ENCODE measurements at places on chromosomes 4 and X. TPM values are rescaled to one million over a fixed set of nuclear protein-coding genes. Genes with fewer than 3 reads are reported as not detected.

Gene GABRE
- 130 TPM for total RNA-seq

Gene COL4A5
- 6.6 TPM for total RNA-seq

Gene CNGA1
- total RNA-seq: 22.2 TPM

Gene TEX13C
- not detected for total RNA-seq

Gene NMU
- total RNA-seq: not detected

Gene ZXDB
- 11.7 TPM for total RNA-seq

GRCh38 chrX:12992544-12993118 lies 17.7 kb downstream of the TMSB4X start:
- DNase-seq: no peak
- H3K36me3 ChIP-seq: no peaks in the 10 kb centered on the region
- no peak overlapping the region for H3K27ac ChIP-seq
- no peak overlapping the region for H3K4me3 ChIP-seq

- no peaks in the 10 kb centered on the region for H3K27me3 ChIP-seq
- no peaks in the 10 kb centered on the region for H3K36me3 ChIP-seq
- H3K4me3 ChIP-seq: no peak overlapping the region
- no peak overlapping the region for H3K27ac ChIP-seq
- DNase-seq: no peak
These were observed 133.9 kb downstream of the SPCS3 start for GRCh38 chr4:176453658-176454057.

GRCh38 chrX:25941087-25941486 lies 197.1 kb upstream of the MAGEB18 start:
- DNase-seq: no peak
- no peaks in the 10 kb centered on the region for H3K36me3 ChIP-seq
- no peak overlapping the region for H3K4me3 ChIP-seq

DNA sequence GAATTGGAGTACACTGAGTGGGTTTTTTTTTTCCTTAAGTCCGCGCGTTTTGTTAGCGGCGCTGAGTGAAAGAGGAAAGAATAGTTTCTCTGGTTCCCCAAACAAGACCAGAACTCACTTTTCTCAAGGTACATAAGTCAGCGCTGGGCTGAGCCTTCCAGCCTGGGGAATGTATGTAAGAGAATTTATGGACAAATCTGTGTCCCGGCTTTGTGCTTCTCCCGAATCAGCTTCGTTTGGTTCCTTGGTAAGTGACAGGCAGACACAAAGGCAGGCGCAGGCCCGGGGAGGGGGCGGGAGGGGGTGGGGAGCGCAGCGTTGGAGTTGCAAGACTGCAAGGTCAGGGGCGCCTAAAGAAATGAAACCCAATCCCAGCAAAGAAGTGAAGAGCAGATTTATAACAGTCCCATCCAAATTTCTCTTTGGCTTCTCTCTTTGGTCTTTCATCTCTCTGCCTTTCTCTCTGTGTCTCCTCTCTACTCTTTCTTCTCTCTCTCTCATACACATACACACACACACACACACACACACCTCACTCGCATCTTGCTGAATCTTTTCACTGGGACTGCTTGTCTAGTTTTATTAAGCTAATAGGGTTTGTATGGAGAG lies 981 bp downstream of the TET2 start:
- peak; percentile 22 for DNase-seq
- H3K4me3 ChIP-seq: peak overlapping the region; percentile 82
- H3K27ac ChIP-seq: peak overlapping the region; percentile 78
- H3K4me1 ChIP-seq: no peaks in the 10 kb centered on the region
- H3K27me3 ChIP-seq: no peaks in the 10 kb centered on the region

DNA sequence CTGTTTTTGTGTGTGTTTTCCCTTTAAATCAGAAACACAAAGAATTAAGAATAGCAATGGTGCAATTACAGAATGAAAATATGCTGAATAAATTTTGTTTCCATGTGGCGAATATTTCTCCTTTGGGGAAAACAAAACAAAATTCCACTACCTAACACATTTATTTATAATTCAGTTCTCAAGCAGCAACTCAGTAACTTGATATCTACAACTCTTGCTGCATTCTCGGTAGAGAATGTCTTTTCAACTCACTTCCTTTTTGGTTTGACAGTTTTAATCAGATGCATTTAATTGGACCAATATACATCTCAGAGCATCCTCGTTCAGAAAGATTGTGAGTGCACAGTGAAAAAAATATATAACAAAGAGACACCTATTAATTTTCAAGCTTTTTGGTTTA lies 30.8 kb downstream of the ZNF827 start:
- no peak overlapping the region for H3K4me3 ChIP-seq
- no peaks in the 10 kb centered on the region for H3K36me3 ChIP-seq
- DNase-seq: no peak

DNA sequence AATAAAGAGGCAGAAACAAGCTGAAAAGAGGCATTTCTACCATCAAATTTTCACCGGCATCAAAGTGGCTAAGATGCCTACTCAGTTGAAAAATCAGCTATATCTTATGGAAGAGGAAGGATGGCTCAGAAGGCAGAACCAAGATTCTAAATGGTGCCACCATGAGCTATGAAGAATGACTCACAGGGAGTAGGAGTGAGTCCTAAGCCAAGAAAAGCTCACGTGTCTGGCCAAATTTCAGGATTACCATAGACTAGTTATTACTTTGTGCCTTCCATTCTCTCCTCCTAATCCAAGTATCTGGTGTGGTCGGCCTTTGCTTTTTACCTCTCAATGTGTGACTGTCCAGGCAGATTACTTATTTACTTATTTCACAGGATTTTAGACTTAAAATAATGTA lies 54.8 kb downstream of the BMP3 start:
- H3K4me3 ChIP-seq: no peak overlapping the region
- no peak for DNase-seq
- no peaks in the 10 kb centered on the region for H3K36me3 ChIP-seq
- no peaks in the 10 kb centered on the region for H3K27me3 ChIP-seq

DNA sequence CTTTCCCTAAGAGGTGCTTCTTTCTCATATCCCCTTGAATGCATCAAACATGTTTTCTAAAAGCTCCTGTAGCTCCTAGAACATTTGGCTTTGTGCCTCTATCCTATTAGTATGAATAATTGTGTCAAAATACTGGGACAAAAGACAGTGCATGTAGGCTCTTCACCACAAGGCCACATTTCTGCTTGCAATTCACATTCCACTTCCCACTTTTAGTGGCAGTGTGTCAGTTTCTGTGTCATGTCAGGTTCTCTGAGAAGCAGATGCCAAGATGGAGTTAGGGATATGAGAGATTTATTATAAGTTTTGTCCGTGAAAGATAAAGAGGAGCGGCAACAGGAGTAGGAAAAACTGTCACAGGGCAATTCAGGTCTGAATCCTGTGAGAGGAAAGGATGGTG lies 61.3 kb upstream of the GPRIN3 start:
- H3K36me3 ChIP-seq: no peaks in the 10 kb centered on the region
- no peak for DNase-seq
- H3K4me1 ChIP-seq: no peaks in the 10 kb centered on the region

DNA sequence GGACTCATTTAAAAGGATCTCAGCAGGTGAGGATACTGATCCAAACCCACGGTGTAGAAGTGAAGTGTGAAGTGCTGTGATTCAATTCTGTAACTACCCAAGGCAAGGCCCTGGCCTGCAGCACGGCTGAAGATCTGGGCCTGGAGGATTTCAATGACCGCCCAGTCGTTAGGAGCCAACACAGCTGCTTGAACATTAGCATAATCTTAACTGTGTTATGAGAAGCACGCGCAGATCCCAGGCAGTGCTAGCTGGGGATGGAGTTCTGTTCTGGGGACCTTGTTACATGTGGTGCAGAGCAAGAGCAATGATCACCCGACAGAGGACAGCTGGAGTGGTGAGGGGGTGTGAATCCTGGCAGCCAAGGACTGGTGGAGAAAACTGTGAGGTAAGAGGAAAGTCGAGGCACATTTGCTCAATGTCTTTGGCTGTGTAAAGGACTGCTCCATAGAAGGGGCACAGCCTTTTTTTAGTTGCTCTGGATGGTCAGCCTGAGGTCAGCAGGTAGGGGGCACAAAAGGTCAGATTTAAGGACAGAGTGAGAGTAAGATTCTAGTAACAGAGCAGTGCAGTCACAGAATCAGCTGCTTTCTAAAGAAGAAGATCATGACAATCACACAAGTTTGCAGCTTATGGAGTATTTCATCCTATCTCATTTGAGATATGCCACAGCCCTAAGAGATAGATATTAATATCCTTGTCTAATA lies 181.8 kb downstream of the DCLK2 start:
- DNase-seq: no peak
- no peak overlapping the region for H3K4me3 ChIP-seq
- no peak overlapping the region for H3K27ac ChIP-seq
- no peaks in the 10 kb centered on the region for H3K27me3 ChIP-seq
- H3K4me1 ChIP-seq: no peaks in the 10 kb centered on the region

- H3K36me3 ChIP-seq: no peaks in the 10 kb centered on the region
- no peak overlapping the region for H3K4me3 ChIP-seq
- no peaks in the 10 kb centered on the region for H3K4me1 ChIP-seq
- H3K27me3 ChIP-seq: no peaks in the 10 kb centered on the region
- DNase-seq: no peak
These were observed 549.4 kb downstream of the TLL1 start for GRCh38 chr4:166422475-166422874.

DNA sequence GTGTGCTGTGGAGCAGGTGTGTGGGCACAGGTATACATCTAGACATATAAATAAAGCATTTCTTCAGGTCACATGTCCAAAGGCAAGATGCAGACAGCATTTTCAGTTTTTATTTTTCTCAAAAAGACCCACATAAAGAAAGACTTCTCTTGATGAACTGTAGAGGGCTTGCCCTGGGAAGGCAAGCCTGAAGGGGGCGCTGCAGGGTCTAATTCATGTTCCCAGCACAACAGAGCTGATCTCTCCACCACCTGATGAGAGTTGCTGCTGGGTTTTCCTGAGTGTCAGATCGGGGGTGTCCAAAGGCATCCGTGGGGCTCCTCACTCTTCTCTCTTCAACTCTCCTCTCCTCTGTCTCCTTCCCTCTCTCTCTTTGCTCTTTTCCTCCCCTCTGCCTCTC lies 26.6 kb downstream of the ADRA2C start:
- H3K4me3 ChIP-seq: no peak overlapping the region
- no peaks in the 10 kb centered on the region for H3K36me3 ChIP-seq
- H3K4me1 ChIP-seq: no peaks in the 10 kb centered on the region
- H3K27me3 ChIP-seq: no peaks in the 10 kb centered on the region

DNA sequence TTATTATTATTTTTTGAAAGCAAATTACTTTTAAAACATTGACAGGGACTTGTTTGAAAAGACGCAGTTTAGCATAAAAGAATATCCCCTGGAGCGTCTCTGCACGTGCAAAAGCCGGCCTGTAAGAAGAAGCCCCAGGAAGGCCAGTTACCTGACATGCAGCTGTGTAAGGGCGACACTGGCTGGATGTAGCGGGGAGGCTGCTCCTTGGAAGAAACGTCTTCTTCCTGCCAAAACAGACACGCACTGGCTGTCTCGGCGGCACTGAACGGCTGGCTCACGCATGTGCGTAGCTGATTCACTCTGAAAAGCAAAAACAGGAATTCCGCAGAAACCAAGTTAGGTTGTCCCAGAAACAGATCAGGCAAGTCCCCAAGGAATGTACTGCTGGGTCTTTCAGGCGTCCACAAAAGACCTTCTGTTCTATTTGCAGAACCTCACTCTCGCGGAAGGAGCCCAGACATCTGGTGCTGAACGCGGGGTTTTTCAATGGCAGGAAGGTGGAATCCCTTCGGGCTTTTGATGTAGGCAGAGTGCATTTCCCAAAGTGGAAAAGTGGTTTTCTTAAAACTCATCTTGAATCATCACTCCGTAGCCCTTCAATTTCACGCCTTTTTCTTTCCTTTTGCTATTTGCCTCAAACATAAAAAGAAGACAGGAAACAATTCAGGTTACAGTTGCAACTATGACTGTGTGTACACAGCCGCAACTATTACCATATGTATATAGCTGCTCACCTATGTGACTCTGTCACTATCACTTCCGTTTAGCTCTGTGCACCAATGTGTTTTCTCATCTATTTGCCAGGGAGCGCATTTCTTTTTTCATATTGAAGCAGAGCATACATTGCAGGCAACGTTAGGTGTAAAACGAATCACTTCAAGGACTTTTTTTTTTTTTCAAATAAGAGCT lies 38.1 kb upstream of the ARSH start:
- H3K4me3 ChIP-seq: peak overlapping the region; percentile 5
- no peak for DNase-seq
- no peak overlapping the region for H3K27ac ChIP-seq
- no peaks in the 10 kb centered on the region for H3K4me1 ChIP-seq
- no peaks in the 10 kb centered on the region for H3K27me3 ChIP-seq

DNA sequence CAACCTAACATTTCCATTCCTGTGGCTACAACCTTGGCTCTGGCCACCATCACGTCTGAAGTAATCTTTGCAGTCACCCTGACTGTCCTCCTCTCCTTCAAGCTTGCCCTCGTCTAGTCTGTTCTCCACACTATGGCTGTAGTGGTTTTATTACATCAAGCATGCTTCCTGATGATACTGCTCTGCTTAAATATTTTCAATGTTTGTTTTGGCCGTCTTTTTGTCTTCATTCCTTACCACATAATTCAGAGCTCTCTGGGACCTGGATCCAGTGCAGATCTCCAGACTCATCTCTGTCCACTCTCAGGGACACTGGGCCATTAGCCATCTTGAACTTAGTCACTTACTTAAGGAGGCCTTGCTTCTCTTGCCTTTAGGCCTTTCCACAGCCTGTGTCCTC lies 27.7 kb upstream of the FREM3 start:
- H3K27me3 ChIP-seq: no peaks in the 10 kb centered on the region
- H3K4me3 ChIP-seq: no peak overlapping the region
- no peak overlapping the region for H3K27ac ChIP-seq
- DNase-seq: no peak
- no peaks in the 10 kb centered on the region for H3K36me3 ChIP-seq
- no peaks in the 10 kb centered on the region for H3K4me1 ChIP-seq
